Activated CD4-positive, alpha-beta memory T cell treated with anti-CD3 and anti-CD28 coated beads, Interleukin-2, amount 10 ng/mL, durations not matched to agents 7 days and 5 days (primary cell): ENCODE measurements at places on chromosomes 1 and 21. TPM values are rescaled to one million over a fixed set of nuclear protein-coding genes. Genes with fewer than 3 reads are reported as not detected.
A peak's percentile ranks its signal among the peaks of the same experiment; 100 is the strongest.

GRCh38 chr1:55204997-55205396 lies 10.2 kb downstream of the USP24 start:
- no peak for DNase-seq

DNA sequence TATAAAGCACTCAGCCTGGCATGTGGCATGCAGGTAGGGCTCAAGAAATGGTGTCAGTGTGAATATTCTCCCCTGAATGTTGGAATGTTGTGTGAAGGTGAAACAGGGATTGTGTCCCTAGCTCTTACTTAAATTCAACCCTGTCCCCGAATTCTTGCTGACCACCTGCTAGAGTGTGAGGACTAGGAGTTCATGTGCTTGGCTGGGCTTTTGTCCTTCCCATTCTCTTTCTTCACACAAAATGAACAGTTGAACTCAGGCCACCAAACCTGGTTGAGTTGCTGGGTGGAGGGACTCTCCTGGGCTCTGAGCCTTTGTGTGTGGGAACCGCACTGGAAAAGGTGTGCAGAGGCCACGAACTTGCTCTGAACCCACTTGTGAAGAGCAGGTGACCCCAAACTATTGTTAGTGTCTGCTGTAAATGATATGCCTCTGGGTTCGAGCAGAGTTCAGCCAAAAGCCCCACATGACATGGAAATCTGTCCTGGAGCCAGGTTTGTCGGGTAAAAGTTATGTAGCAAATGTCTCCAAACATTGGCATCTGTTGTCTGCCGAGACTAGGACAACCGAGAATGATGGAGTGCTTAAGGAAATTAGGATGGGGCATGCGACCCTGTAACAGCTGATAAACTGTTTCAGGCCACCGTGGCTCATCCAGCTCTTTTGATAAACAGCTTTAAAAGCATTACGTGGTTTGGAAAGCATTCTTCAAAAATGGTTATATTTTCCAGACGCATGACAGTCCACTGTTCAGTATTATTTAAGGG lies 144.2 kb downstream of the DHRS3 start:
- no peak for DNase-seq

- no peak for DNase-seq
Observed at GRCh38 chr1:179744401-179745130, 1.5 kb downstream of the FAM163A start.

- no peak for DNase-seq
Observed at GRCh38 chr1:80056179-80056578, 1049.6 kb upstream of the ADGRL4 start.

DNA sequence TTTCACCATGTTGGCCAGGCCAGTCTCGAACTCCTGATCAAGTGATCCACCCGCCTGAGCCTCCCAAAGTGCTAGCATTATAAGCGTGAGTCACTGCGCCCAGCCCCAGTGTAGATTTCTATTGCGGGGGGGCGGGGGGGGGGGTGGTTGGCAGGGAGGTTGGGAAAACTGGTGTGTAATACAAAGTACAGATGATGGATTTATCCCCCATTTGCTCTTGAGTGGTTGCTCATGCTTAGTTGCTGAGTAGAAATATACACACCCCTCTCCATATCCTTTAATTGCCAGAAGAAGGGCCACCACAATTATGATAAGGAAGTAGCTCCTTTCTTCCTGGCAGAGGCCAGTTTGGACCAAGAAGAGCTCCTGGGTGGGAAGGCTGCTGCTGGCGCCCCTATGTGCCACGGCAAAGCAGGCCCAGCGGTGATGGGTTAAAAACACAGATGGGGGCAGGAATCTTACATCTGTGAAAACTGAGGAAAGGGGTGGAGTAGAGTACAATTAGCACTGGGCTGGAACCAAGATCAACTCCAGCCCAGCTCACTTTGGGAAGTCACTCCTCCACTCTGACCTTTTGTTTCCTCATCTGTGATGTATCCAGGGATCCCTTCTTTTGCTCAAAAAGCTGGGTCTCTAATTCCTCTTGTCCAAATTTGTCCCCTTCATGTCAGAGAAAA lies 55.2 kb downstream of the MRPL37 start:
- DNase-seq: no peak

DNA sequence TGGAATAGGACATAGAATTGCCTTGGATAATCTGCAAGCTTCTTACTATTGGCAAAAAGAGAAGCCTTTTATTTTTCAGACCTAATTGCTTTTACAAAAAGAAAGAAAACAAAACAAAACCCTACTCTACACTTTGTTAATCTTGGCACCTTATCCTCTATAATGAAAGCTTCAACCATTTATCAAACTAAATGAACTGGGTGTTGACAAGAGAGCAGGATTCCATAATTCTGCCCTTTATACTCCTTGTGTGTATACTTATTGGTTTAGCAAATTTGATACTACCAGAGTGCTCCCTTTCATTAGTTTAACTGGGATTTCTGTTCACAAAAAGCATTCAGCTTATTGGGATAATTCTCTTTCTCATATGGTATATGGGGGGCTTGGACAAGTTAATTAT lies 3.0 kb upstream of the TMCC2 start:
- DNase-seq: no peak

GRCh38 chr1:109270623-109271317 lies 12.2 kb downstream of the PSRC1 start:
- no peak for DNase-seq

DNA sequence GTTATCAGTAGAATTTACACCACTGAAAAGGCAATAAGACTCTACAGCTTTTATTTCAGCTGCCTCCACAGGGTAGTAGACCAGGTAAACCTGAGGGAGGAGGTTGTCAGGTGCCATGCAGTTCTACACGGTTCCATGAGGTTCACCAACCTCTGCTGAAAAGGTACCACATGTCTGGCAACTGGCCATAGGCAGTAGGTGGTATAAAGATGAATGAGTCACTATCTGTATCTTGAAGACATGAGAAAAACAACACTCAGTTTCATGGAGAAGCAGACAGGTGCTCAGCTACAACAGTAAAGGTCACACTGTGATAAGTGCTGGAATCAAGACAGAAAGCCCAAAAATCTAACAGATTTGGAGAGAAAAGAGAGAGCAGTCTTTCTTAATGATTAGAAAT lies 145.4 kb downstream of the PTGER3 start:
- DNase-seq: no peak

- DNase-seq: no peak
Observed at GRCh38 chr1:147534386-147534785, 6.9 kb upstream of the BCL9 start.

DNA sequence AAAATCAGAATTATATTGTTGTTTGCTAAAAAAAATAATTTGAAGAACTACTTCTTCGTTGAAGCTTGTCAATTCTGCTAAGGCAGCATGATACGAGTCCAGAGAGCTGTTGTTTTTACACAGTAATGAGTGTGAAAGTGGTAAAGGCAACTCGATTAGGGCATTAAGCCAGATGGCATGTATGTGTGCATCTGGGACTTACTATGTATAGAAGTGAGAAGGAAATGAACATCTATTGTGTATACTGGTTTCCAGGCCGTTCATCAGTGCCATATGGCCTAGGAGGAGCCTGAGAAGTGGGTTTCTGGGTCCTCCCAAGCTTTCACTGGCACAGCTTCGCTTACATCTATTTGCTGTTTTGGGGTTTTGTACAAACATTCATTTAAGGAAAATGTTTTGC lies 5.7 kb downstream of the CTPS1 start:
- DNase-seq: no peak

- peak; percentile 41 for DNase-seq
Observed at GRCh38 chr1:168421399-168422004, 122.3 kb downstream of the XCL2 start.

DNA sequence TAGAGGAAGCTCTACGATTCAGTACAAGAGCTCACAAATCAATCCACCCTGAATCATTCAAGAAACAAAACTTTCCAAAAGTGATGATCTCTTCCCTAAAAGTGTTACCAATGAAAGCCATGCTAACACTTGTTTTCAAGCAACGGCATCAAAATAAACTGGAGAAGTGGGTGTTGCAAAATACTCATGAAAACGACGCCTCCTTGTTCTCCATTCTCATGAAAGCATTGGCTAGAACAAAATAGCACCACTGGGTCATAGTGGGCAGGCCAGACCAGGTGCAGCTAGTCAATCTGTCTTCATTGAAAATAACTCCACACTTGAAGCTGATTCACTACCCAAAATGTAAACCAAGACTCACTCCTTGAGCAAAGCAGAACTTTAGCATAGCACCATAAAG lies 4.3 kb downstream of the TIAM1 start:
- no peak for DNase-seq

Gene TEX38
- total RNA-seq: not detected

Gene KRTAP20-2
- not detected for total RNA-seq
